Cardiac septum (tissue), 1 donor: ENCODE measurements at places on chromosomes 4 and X. TPM values are rescaled to one million over a fixed set of nuclear protein-coding genes. Genes with fewer than 3 reads are reported as not detected.

DNA sequence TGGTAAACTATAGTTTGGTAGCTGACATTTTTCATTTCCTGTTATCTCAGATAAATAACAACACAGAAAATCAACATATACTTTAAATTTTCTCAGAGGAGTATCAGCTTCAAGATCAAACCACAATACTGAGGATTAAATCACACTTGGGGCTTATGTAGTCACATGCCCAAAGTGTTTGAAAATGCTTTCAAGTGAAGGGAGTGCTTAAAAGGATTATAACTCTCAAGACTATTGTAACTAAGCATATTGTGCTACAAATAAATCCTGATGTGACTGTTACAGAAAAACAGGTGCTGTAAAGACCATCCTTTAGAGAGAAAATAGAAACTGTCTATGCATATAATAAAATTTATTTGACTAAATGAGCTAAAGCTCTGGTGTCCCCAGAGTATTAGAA lies 887.6 kb downstream of the ADGRL3 start:
- no peak for DNase-seq

DNA sequence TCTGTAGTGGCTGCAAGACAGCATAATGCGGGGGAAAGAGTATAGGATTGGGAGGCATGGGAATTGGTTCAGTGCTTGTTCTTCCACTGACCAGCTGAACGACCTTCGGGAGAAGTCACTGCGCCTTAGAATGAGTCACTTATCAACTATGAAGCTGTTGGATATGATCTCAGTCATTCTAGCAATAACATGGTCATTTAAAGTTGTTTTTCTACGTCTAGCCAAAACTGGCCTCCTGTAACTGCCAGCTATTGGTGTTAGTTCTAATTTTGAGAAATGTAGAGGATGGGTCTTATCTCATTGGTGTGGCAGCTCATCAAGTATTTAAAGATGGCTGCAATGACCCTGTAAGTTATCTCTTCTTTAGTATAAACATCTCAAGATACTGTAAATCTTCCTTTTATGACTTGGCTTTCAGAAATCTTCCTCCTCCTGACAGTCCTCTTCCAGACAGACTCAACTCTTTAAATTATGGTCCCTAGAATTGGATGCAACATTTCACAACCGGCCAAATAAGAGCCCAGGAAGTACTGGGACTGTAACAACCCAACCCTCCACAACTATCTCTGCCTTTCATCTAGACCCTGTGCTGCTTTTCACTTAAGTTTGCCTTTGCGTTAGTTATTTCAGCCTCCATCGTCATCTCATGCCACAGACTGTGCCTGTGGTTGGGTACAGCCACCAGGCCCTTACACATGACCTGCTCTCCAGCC lies 243.3 kb downstream of the CBR4 start:
- DNase-seq: no peak

GRCh38 chr4:158671665-158671914 lies at the start of gene C4orf46:
Gene C4orf46 (minus strand): TSS chr4:158671887. CDS start chr4:158671801, 86 bp downstream.
- DNase-seq: no peak

GRCh38 chr4:145709843-145710242 lies 29.9 kb downstream of the C4orf51 start:
- DNase-seq: no peak

DNA sequence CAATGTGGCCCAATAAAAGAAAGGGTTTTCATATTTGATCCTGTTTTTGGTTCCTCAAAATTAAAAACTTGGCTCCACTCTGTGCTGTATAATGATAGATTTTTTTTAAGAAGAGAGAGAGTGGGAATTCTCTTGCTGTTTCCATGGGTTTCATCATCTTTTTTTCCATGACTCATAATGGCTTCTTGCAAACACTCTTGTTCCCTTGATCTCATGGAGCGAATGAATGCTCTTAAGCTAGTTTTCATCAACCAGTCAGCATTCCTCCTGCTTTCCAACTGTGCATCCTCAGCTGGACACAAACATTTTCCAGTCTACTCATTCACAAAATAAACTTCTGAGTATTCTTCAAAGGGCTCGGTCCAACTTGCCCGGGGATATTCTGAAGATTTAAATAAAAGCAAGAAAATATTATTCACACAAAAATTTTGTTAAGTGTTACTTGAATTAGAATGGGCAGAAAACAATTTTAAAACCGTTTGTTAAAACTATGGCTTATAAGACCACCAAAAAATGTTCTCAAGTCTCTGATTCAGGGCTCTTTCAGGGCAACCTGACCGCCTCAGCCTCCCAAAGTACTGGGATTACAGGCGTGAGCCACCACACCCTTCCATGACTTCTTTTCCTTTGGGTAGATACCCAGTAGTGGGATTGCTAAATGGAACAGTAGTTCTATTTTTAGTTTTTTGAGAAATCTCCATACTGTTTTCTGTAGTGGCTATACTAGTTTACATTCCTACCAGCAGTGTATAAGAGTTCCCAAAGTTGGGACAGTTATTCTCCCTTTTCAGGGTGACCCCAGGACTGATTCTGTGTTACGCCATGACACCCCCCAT lies 64.7 kb downstream of the TMEM156 start:
- no peak for DNase-seq

- no peak for DNase-seq
Observed at GRCh38 chr4:106801386-106801785, 234.7 kb downstream of the DKK2 start.

The TECRL gene
- total RNA-seq: 1,093 TPM

DNA sequence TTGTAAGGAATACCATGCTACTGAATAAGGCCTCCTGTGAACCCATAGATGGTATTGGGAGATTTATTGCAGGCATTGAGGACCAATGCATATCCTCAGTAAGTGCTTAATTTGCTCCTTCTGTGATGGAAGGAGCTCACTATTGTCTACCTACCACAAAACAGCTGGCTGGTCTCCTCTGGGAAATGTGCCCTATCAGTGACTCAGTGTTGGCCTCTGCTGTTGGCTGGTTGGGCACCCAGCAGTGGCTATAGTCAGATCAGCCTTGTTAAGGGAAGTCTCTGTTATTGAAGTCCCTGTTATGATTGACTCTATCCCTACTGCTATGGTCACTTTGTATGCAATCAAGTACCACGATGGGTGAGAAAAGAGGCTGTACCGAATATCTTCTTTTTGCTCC lies 27.5 kb upstream of the OTUD4 start:
- DNase-seq: no peak

The EDNRA gene
- 15.4 TPM for total RNA-seq

DNA sequence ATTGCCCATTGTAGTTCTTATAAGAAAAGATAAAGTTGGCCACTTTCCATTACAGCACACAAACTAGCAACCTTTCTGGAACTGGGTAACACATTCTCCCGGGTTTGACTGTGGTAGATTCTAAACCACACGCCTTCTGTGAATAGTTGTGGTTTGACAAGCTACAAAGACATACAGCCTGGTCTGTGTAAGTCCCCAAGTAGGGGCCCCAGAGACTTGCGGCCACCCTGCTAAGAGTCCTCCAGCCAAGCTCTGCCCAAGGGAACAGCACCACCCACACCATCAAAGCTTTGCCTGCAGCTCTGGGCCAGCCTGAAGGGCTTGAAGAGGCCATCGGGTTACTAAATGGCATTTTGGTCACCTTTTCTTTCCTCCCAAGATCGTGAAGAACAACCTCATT lies 203.4 kb downstream of the MAML3 start:
- DNase-seq: no peak

DNA sequence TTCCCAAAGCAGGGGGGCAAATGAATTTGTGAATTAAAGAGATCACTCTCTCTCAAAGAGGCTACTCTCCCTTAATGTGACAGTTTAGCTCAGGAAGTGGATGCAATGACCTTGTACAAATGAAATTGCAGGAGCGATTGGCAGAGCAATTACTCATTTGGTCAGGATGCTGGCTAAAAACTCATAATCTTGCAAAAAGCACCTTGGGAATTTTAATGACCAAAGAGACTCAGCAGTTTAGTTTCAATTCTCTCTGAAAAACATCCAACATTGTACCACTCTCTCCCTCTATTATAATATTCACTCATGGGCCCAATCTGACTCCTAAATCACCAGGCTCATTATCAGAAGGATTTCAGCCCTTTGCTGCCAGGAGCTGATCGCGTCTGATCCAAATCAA lies 26.1 kb downstream of the PDGFC start:
- DNase-seq: no peak

DNA sequence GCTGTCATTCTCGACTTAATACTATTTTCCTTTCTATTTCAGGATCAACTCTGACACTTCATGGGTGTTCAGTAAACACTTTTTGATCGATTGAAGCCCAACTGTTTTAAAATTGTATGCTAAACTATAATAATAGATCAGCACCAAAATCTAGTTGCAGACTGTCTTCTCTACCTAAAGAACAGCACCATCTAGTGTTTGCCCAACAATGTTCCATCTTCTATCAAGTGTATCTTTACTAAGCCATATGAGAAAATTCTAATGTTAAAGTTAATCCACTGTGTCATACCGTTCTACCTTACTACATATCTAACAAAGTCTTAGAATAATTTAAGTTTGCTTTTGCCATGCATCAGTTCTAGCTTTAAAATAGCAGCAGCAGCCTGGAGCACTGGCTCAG lies 113.0 kb upstream of the PRDX4 start:
- no peak for DNase-seq

DNA sequence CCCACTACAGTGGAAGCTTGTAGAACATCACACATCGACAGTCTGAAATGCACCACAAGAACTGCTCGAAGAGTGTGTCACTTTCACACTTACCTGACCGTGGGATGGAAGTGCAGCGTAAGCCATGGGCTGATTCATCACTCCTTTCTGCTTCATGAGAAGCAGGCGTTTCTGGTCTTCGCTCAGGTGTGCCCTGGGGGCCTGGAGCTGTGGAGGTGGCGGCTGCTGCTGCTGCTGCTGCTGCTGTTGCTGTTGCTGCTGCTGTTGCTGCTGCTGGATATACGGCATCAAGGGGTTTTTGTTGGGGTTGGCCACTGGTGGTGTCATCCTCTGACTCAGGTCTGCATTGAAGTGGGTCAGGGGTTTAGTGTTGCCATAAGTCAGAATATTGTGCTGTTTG lies 223.6 kb downstream of the MGST2 start:
- DNase-seq: no peak

DNA sequence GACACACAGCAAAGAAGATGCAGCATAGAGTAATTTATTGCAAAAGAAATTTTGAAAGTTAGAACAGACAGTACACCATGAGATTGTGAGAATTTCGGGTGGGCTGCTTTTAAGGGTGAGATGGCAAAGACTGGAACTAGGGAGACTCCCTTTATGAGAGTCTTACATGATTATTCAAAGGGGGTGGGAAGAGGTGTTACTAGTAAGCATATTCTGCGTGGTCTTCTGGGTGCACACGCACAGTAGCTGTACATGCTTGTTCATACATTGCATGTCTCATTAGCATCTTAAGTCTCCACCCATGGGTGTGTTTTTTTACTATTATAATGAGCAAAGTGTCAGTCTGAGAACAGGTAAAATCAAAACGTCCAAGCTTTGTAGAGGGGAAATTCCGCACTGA lies 49.4 kb upstream of the USP38 start:
- no peak for DNase-seq

DNA sequence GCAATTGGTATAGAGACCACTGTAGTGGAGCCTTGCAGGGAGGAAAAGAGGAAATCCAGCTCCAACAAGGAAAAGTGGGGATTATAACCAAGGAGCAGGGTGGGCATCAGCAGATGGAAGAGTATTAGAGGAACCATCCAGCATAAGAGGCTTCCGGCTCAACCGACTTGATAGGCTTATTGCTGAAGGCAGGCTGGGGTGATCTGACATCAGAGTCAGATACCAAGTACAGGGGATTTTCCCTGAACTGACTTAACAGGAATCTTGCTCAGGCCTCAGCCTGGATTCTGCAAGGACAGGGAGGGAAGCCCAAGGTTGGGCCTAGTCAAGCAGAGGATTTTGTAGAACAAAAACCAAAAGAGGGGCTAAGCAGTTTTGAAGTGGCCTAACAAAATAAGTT lies 129.6 kb downstream of the DCLK2 start:
- no peak for DNase-seq

DNA sequence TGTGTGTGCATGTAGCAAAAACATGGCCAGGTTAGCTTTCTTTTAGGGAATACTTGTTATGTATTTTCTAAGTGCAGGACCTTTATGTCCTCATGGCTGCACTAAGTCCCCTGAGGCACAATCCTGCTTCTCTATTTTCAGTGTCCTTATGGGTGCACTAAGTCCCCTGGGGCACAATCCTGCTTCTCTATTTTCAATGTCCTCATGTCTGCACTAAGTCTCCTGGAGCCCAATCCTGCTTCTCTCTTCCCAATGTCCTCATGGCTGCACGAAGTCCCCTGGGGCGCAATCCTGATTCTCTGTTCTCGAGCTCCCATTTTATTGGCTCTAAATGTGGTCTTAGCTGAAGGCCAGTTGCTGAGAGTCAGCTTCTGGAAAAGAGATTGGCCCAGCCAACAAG lies 49.7 kb upstream of the GPRIN3 start:
- no peak for DNase-seq

GRCh38 chr4:3389233-3390215 lies 52.2 kb upstream of the HGFAC start:
- DNase-seq: no peak

DNA sequence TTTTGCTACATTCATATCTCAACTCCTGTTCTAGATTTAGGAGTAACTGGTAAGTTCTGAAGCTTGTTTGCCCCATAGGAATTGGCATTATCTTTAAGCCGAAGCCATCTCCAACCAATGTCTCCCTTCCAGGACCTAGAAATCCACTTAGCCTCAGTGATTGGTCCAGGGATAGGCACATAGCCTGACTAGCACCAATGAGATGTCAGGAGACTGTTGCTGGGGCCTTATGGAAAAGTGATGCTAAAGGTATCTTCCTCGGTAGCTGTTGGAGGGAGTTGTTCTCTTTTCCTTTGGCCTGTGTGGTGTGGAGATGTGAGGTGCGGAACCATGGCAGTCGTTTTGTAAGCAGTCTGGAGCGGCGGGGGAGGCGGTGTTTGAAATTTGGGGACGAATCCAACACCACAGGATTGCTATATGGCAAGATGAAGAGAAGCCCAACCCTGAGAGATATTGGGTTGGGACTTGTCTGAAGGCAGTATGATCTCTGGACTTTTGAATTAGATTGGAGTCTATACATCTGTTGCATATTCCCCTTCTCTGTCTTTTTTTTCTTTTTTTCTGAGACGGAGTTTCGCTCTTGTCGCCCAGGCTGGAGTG lies 109.8 kb upstream of the ATP6AP2 start:
- DNase-seq: no peak

The HERC5 gene
- total RNA-seq: 1.9 TPM

DNA sequence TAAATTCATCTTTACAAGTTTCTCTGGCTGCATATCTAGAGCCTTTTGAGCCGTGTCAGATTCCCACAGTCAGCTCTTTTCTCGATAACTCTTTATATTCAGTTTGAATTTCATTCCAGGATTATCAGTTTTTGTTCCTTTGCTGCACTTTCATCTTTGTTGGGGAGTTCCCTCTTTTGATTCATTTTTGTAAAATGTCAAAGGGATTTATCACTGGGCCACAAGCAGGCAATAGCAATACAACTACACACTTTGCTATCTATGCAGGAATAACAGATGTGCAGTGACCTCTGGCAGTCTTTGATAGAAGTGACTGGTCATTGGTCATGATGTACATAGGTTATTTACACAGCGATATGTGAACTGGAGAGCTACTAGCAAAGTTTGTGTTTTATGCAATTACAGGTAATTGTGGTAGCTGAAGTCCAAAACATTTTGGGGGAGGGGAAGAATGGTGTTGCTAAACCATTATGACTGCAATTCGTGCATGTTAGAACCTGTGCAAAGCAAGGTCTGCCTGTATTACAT lies 43.8 kb downstream of the HPGDS start:
- DNase-seq: no peak
